Stimulated activated CD8-positive, alpha-beta memory T cell treated with anti-CD3 and anti-CD28 coated beads, Interleukin-7, amount 100 ng/mL, for 1 hour (primary cell): ENCODE measurements at places on chromosomes 11 and 22.

- DNase-seq, result peak; percentile 5
Observed at GRCh38 chr11:122981388-122982264, at the start of gene BSX. Gene BSX, minus strand, starts transcription at chr11:122981834. Its CDS starts 163 bp downstream, at chr11:122981671.

GRCh38 chr11:102422817-102423712, 29.5 kb downstream of the TMEM123 start:
- DNase-seq, result no peak

DNA sequence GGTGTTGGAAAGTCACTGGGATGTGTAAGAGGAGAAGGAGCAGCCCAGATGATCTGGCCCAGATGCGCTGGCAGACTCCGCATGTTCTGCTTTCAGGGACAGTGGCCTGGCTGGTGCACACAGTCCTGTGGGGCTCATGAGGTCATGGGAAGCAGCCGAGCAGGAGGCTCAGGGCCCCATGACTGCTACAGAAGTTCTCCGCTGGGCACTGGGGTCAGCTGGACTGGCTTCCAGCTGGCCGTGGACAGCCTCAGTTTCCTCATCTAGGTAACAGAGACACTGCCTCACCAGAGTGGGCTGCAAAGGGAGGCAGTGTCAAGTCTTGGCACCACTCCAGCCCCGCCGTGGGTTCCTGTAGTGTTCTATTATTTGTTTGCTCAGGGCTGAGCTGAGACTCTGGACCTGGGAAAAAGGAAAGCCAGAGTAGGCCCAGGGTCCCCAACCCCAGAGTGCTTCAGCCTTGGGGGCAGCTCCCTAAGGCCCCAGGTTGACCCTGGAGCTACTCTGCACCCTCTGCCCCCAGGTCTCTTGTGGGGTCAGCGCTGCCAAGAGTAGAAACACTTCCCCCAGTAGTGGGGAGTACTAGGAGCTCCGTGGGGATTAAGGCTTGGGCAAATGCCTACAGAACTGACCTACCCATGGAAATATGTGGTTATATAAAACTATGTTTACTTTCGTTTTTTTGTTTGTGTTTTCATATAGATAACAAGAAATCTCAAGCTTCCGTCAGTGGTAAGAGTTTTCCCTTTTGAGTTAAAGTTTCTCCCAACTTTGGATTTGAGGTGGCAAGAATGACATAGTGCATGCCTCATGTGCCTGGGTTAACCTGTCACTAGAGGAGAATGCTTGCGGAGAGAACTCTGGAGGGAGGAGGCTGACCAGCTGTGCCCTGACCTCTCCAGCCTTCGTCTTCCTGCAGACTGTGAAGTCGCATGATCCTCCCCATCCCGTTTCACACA, 45.3 kb downstream of the MED15 start:
- no peak for DNase-seq

DNA sequence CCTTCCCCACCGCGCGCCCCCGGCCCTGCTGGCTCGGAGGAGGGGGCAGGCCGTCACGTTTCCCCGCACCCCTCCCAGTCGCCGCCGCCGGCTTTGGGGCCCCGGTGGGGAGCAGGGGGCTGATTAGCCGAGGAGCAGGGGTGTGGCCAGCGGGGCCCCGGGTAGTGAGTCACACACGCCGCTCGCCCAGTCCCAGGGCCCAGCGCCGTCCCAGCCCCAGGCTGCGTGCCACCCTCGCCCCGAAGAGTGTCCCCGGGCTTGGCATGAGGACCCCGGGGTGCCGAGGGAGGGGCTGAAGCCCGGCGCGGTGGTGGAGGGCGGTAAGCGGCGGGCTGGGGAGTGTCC, 34.4 kb downstream of the PRDM11 start:
- DNase-seq, result peak; percentile 23

DNA sequence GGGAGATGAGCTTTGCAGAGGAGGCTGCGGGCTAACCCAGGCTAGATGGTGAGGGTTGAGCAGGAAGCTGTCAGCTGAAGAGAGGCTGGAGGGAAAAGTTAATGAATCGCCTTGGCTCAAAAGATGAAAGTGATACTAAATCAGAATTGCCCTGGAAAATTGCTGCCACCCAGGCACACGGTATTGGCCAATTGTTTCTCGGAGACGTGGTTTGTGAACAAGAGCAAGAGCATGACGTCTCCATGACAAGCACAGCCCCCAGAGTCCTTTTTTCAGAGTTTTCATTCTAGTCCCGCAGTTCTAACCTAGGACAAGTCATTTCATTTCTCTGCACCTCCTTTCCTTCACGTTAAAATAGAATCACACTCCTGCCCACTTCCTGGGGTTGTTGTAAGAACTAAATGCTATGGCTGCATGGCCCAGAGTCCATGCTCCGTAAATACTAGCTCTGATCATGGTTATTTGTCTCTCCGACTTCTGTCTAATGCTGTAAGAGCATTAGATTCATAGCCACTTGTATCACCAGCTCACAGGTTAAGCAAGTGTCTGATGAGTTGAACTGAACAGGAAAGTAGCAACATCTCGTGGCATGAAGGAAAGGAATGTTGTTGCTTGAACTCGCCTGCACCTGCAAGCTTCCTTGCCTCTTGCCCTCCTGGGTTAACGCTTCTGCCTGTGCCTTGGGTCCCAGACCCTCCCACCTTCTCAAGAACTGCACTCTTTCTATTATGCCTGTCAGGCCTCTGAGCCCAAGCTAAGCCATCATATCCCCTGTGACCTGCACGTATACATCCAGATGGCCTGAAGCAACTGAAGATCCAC, 33.8 kb upstream of the NUP50 start:
- DNase-seq, result no peak

GRCh38 chr22:43060183-43060582, 29.0 kb downstream of the TTLL1 start:
- no peak for DNase-seq

DNA sequence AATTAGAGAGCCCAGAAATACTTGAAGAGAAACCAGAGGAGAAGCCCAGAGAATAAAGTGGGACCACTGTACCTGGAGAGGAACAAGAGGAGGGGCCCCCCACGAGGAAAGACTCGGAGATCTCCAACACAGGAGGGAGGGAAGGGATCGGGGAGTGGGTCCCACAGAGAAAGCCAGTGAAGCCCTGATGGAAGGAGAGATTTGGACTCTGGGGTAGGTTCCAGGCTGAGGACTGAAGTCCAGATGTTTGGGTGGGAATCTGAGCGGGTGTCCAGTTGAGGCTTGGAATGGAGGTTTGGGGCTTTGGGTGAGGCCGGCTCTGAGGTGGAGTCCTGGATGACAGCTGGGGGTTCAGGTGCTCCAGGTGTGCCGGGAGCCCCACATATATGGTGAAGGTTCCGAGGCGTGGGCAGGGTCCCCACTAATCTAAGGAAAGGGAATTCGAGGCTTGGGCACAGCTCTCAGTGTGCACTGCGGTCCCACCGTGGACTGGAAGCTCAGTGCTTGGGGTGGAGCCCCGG, 32.6 kb downstream of the PDE2A start:
- no peak for DNase-seq

DNA sequence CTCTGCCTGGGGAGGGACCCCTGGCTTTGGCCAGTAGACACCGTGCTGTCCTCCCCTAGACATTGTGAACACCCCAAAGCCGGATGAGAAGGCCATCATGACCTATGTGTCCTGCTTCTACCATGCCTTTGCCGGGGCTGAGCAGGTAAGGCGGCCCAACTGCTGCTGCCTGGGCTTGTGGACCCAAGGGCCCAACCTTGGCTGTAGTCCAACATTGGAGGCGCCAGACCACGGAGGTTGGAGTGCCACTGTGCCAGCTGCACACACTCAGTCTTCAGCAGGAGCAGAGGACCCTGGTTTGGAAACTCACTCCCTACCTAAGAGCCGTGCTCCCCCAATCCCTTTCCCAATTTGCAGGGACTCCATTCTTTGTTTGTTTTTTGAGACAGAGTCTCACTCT, 9.4 kb downstream of the ACTN3 start:
- DNase-seq, result no peak

DNA sequence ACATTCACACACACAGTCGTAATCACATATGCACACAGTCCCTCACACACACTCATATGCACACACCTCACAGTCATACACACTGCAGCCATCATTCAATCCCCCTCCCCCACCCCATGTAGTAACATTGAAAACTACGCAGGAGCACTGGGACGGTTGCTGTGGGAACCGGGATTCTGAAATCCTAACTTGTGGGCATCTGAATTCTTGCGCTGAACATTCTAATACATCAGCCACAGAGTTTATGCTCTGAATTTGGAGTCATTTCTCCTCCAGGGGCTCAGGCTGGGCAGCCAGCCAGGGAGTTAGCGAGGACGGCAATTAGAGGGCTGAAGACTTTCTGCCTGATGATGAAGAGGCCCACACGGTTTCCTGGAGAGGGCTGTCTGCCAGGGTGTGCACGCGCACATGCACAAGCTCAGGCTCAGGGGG, 32.7 kb downstream of the CD6 start:
- DNase-seq, result no peak

DNA sequence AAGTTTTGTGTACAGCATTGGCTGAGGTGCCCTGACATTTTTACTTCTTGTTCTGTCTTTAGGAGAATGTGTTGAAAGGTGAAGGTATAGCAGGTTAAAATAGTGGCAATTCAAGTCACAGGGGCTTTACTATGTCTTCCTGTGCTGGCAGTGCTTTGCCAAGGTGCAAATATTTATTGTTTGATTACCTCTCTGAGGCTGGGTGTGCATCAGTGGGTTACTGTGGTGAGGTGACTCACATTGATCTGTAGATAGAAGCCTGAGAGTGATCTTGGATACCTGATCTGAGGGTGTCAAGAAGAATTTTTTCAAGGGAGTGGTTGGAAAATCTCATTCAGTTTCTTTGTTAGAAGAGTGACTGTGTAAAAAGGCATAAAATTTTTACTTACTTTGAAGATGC, 90.0 kb downstream of the ARHGAP42 start:
- no peak for DNase-seq

GRCh38 chr11:65850217-65851082, 7.5 kb downstream of the CFL1 start:
- no peak for DNase-seq

- no peak for DNase-seq
Observed at GRCh38 chr11:11935536-11935935, 72.9 kb downstream of the DKK3 start.

- DNase-seq, result no peak
Observed at GRCh38 chr11:72758304-72758689, 6.1 kb upstream of the ARAP1 start.

- DNase-seq, result no peak
Observed at GRCh38 chr11:61812736-61813411, 3.9 kb downstream of the FADS1 start.

DNA sequence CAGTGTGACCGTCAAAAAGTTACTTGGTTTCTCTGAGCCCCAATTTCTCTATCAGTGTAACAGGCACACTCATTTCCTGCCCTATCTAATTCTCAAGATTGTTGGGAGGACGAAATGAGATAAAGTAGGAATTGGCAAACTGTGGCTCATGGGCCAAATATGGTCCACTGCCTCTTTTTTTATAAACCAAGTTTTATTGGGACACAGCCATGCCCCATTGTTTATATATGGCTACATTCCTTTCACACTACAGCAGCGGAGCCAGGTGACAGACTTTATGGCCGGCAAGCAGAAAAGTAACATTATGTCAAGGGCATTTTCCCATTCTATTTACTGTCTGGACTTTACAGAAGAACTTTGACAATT, 116.7 kb upstream of the TIMP3 start:
- no peak for DNase-seq

- DNase-seq, result no peak
Observed at GRCh38 chr11:117515892-117516787, 188.5 kb downstream of the CEP164 start.

DNA sequence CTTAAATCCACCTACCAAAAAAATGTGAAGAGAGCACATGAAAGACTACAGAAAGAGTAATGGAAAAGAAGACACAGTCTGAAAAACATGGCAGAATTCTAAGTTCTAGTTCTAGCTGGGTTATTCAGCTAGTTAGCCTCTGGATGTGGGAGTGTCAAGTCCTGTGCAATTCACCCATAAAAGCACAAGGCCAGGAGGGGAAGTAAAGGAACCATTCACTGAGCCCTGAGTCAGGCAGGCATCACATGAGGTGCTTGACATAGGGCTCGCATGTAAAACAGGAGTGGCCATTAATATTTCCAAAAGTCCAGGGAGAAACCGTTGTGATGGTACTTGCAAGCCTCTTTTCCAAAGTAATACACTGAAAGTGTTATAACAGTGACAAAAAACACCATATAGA, 103.7 kb downstream of the GAB2 start:
- DNase-seq, result no peak

GRCh38 chr11:121575250-121575962, 122.6 kb upstream of the SORL1-AS1 start:
- DNase-seq, result no peak

DNA sequence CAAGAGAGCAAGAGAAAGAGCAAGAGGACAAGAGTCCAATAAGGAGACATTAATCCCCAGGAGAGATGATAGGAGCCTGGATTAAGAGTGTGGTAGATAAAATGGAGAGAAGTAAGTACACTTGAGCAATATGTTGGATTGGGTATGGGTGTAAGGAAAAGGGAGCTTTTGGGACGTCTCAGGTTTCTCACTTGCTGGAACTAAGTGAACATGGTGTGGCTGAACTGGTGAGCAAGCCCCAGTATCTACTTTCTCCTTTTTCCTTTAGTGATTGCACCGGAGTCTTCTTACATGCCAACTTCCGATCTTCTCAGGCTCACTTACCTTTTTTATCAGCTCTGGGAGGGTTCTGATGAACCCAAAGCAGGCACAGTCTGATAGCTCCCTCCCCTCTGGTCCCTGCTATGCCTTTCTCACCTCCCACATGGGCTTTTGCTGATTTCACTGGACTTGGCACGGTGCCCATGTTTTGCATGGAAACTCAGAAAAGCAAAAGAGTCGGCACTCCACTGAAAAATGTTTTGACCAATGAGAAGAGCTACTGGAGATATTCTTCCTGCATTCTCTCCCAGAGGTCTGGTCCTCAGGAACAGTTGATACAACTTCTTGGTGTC, 14.5 kb upstream of the APLNR start:
- DNase-seq, result no peak

- DNase-seq, result no peak
Observed at GRCh38 chr11:118635237-118635591, 27.8 kb downstream of the PHLDB1 start.

DNA sequence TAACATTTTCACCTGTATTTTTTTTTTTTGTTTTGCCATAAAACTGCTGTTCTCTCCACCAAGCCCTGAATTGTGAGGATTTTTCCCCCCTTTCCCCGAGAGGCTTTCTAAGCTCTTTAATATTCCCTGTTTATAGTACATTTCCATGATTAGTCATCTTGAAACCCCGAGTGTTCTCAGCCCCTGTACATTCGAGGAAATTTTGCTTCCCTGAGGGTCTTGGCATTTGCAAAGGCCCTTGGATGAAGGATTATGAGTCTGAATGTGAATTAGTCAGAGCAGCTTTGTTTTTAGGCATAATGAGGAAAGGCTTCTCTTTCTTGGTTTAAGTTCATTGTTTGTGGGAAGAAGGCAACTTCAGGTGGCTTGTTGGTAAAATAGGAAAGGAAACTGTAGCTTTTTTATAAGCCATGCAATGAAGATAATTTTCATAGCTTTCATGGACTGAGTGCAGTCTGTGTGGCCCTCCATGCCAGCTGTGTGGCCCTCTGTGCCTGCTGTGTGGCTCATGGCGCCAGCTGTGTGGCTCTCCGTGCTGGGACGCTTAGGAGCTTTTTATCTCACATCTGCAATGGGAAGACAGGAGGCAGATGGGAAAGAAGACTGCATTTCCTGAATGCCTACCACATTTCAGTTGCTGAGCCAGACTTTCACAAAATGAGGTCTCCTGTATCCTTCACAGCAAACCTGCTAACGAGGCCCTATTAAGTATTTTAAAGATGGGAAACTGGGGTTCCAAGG, 129.0 kb downstream of the TEAD1 start:
- no peak for DNase-seq

GRCh38 chr11:118046051-118046963, 30.6 kb upstream of the TMPRSS4 start:
- DNase-seq, result no peak

GRCh38 chr22:28980326-28980725, 81.3 kb downstream of the C22orf31 start:
- no peak for DNase-seq
